ENCODE measurements at places on chromosomes 7 and 10. TPM values are rescaled to one million over a fixed set of nuclear protein-coding genes. Genes with fewer than 3 reads are reported as not detected.
A peak's percentile ranks its signal among the peaks of the same experiment; 100 is the strongest.

MSMB gene
- total RNA-seq: not detected

CYP3A7 gene
- not detected for total RNA-seq

TAC1 gene
- total RNA-seq: not detected

RELN gene
- 15.8 TPM for total RNA-seq

LCOR gene
- total RNA-seq: 10.5 TPM

MRPL43 gene
- total RNA-seq: 81.0 TPM

HOXA1 gene
- 1.4 TPM for total RNA-seq

FGFR2 gene
- 0.17 TPM for total RNA-seq

HERPUD2 gene
- 11.5 TPM for total RNA-seq

- H3K4me1 ChIP-seq: peaks cover 66% of the 10 kb centered on the region
- peak; percentile 93 for DNase-seq
- peak overlapping the region; percentile 75 for H3K27ac ChIP-seq
- H3K27me3 ChIP-seq: no peaks in the 10 kb centered on the region
- no peaks in the 10 kb centered on the region for H3K36me3 ChIP-seq
These were observed 37.1 kb downstream of the CCDC71L start for GRCh38 chr7:106623853-106624252.

GRCh38 chr7:157495594-157495993 is 158.8 kb downstream of the DNAJB6 start:
- no peak overlapping the region for H3K27ac ChIP-seq
- H3K36me3 ChIP-seq: peaks cover 4% of the 10 kb centered on the region
- no peak overlapping the region for H3K4me3 ChIP-seq

- no peaks in the 10 kb centered on the region for H3K27me3 ChIP-seq
- H3K36me3 ChIP-seq: no peaks in the 10 kb centered on the region
- DNase-seq: no peak
- H3K4me3 ChIP-seq: no peak overlapping the region
- no peak overlapping the region for H3K27ac ChIP-seq
- no peaks in the 10 kb centered on the region for H3K4me1 ChIP-seq
These were observed 34.5 kb upstream of the AQP1 start for GRCh38 chr7:30877015-30877769.

DNA sequence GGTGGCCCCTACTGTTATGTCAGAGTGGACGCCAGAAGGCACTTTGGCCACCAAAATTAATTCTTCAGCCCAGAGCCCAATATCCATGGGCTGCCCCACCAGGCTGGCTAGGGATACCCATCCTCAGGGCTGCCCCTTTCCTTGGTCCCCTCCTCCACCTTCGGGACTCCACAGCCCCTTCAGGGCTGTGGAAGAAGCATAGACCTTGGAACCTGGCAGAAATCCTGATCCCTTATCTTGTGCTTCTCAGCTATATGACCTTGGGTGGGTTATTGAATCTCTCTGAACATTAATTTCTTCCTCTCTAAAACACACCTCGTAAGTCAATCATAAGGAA is 499 bp upstream of the TMUB1 start:
- H3K4me3 ChIP-seq: peak overlapping the region; percentile 91
- H3K27me3 ChIP-seq: no peaks in the 10 kb centered on the region
- peaks cover 52% of the 10 kb centered on the region for H3K4me1 ChIP-seq

GRCh38 chr7:5689118-5689517 is 92.3 kb downstream of the RNF216 start:
- no peaks in the 10 kb centered on the region for H3K27me3 ChIP-seq
- DNase-seq: no peak
- H3K27ac ChIP-seq: 0 out of 2 replicates have a peak overlapping the region, but pooled peaks have one; percentile 14
- H3K4me3 ChIP-seq: no peak overlapping the region
- H3K4me1 ChIP-seq: peaks cover 46% of the 10 kb centered on the region

GRCh38 chr10:33215154-33215553 is 119.3 kb downstream of the NRP1 start:
- H3K27me3 ChIP-seq: no peaks in the 10 kb centered on the region
- peaks cover 51% of the 10 kb centered on the region for H3K4me1 ChIP-seq
- no peak overlapping the region for H3K4me3 ChIP-seq
- peak; percentile 66 for DNase-seq
- peaks cover 79% of the 10 kb centered on the region for H3K36me3 ChIP-seq

DNA sequence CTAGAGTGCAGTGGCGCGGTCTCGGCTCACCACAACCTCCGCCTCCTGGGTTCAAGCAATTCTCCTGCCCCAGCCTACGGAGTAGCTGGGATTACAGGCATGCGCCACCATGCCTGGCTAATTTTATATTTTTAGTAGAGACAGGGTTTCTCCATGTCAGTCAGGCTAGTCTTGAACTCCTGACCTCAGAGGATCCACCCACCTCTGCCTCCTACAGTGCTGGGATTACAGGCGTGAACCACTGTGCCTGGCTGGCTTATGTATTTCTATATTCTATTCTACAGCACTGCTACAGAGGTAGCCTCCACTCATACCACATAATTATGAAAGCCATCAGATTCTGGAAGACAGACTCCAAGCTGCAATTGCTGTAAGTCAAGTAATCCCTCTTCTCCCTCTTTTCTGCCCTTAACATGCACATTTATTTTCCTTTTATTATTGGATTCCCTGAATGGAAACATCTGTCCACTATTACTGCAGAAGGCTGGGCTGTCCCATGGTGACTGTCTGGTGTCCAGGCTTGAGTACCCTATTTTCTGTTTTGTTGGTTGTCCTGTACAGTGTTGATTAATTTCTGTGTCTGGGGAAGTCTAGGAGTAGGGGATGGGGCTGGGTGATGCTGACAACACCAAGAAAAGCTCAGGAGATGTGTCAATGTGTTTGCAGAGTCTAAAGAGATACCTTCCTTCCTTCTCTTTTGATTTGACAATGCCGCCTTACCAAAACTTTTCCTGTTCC is 5.8 kb upstream of the ZNF487 start:
- H3K4me1 ChIP-seq: peaks cover 5% of the 10 kb centered on the region
- H3K27ac ChIP-seq: no peak overlapping the region
- no peaks in the 10 kb centered on the region for H3K27me3 ChIP-seq
- no peak for DNase-seq
- H3K4me3 ChIP-seq: no peak overlapping the region

GRCh38 chr10:121082984-121083383 is 231.8 kb downstream of the WDR11 start:
- H3K27me3 ChIP-seq: peaks cover 65% of the 10 kb centered on the region
- H3K36me3 ChIP-seq: no peaks in the 10 kb centered on the region
- H3K4me1 ChIP-seq: no peaks in the 10 kb centered on the region
- H3K27ac ChIP-seq: no peak overlapping the region
- no peak overlapping the region for H3K4me3 ChIP-seq
- DNase-seq: no peak

- H3K4me3 ChIP-seq: no peak overlapping the region
- H3K27ac ChIP-seq: no peak overlapping the region
- H3K27me3 ChIP-seq: no peaks in the 10 kb centered on the region
- no peak for DNase-seq
These were observed 106.6 kb downstream of the ACTR3B start for GRCh38 chr7:152866125-152866524.

DNA sequence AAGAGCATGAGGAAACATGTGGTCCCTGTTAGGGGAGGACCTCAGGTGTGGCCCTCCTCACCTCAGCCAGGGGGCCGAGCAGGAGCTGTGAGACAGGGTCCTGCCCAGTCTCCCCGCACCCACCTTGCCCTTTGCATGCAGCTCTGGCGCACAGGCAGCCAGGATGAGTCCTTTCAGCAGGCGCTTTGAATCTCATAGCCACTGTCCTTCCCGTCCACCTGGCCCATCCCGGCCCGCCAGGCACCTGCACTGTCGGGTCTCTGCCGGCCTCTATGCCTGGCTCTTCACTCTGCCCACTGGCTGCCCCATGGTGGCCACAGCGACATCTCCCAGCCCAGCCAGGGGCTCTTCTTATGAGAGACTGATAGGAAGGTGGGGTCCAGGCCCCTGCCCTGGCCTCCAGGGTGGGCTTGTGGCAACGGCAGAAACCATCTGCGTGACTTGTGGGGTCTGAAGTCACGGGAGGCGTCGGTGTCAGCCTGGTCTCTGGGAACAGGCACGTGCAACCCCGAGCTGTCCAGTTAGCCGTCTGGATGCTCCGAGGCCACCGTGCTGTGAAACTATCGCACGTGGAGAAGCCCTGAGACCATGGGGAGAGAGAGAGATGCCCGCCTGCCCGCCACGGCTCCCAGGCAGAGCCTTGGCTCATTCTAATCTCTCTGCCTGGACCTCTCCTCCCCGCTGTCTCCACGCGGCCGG is 37.4 kb downstream of the FOXL3 start:
- H3K4me3 ChIP-seq: no peak overlapping the region
- no peak for DNase-seq

DNA sequence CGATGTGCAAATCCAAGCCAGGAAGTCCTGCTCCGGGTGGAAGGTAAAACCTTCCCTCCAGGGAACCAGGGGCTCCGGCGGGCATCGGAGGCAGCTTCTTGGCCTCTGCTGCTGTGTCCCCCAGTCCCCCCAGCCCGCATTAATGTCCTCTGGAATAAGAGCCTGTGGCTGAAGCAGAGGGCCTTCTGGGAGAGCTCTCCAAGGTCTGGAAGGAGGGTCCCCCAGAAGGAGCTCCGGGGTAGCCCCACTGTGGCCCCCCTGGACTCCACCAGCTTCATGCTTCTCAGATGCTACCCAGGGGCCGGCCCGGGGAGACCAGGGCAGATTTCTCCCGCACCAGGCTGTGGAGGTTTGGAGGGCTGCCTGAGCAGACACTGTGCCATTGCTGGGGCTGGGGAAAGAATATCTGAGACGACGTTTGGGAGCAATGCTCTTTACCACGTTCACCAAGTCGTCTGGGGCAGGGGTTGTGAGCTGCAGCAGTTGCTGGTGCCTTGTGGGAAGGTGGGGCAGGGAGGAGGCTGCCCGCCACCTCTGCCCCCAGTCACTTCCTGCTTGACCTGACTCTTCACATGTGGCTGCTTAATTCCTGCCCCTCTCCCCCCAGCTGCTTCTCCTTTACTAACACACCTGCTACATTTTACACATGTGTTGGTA is 8.3 kb downstream of the ZNF853 start:
- no peaks in the 10 kb centered on the region for H3K27me3 ChIP-seq
- DNase-seq: no peak
- H3K27ac ChIP-seq: no peak overlapping the region
- no peaks in the 10 kb centered on the region for H3K4me1 ChIP-seq

- peak; percentile 83 for DNase-seq
- peaks cover 13% of the 10 kb centered on the region for H3K4me1 ChIP-seq
- H3K27ac ChIP-seq: peak overlapping the region; percentile 58
These were observed 50.6 kb upstream of the DUSP5 start for GRCh38 chr10:110446954-110447608.

GRCh38 chr7:25448301-25448700 is 220.0 kb upstream of the NPVF start:
- no peaks in the 10 kb centered on the region for H3K4me1 ChIP-seq
- 0 out of 2 replicates have a peak, but pooled peaks cover under 1% of the 10 kb centered on the region for H3K27me3 ChIP-seq
- H3K4me3 ChIP-seq: no peak overlapping the region
- DNase-seq: no peak

- H3K4me3 ChIP-seq: peak overlapping the region; percentile 62
- peak; percentile 89 for DNase-seq
- H3K27me3 ChIP-seq: no peaks in the 10 kb centered on the region
- peaks cover 75% of the 10 kb centered on the region for H3K4me1 ChIP-seq
- H3K36me3 ChIP-seq: peaks cover 3% of the 10 kb centered on the region
- peak overlapping the region; percentile 98 for H3K27ac ChIP-seq
These were observed 48.6 kb downstream of the MALSU1 start for GRCh38 chr7:23347682-23348180.

GRCh38 chr10:73892310-73893030 is 18.1 kb upstream of the CAMK2G start:
- H3K27ac ChIP-seq: peak overlapping the region; percentile 60
- H3K4me3 ChIP-seq: no peak overlapping the region
- DNase-seq: peak; percentile 99
- no peaks in the 10 kb centered on the region for H3K36me3 ChIP-seq
- no peaks in the 10 kb centered on the region for H3K27me3 ChIP-seq

GRCh38 chr10:132193907-132194552 is 7.3 kb downstream of the DPYSL4 start:
- H3K4me3 ChIP-seq: no peak overlapping the region
- no peaks in the 10 kb centered on the region for H3K27me3 ChIP-seq
- H3K4me1 ChIP-seq: no peaks in the 10 kb centered on the region

DNA sequence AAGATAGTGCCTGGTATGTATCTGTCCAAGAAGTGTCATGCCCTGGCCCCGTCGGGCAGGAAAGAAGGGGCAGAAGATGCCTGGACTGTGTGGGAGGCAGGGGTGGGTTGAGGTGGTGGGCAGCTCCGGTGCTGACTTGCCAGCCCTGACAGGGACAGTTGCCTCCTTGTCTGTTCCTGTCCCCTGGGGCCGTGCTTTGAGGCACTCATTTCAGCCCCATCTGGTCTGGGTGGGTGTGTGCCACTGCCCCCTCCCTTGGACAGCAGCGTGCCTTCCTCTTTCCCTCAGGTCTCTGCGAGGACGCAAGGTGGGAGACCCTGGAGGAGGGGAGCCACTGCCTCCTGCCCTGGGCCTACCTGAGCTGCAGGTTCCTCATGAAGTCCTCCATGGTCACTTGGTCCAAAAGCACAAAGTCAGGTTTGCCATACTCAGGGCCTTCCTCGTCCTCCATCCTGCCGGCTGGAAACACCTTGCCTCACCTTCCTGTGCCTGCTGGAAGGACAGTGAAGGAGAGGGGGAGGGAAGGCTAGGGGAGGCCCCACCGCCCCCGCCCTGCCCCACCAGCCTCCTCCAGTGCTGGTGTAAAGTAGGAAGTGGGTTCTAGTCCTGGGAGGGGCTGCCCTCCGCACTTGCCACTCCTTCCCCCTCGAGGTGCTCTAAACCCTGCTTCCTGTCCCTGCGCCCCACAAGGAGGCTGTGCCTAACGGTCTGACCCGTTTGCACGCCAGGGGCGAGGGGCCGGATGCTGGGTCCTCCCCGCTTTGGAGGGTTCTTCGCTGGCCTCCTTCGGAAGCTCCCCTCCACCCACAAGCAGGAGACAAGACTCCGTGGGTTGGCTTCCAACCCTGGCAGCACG is at the start of gene MYO1G:
TSS of gene MYO1G (minus strand) at position 505 of the 856 bp plus-strand sequence. CDS start at position 451, 54 bp downstream.
- no peaks in the 10 kb centered on the region for H3K4me1 ChIP-seq
- H3K27ac ChIP-seq: no peak within 1 kb of the TSS
- H3K27me3 ChIP-seq: no peaks in the 10 kb centered on the region

DNA sequence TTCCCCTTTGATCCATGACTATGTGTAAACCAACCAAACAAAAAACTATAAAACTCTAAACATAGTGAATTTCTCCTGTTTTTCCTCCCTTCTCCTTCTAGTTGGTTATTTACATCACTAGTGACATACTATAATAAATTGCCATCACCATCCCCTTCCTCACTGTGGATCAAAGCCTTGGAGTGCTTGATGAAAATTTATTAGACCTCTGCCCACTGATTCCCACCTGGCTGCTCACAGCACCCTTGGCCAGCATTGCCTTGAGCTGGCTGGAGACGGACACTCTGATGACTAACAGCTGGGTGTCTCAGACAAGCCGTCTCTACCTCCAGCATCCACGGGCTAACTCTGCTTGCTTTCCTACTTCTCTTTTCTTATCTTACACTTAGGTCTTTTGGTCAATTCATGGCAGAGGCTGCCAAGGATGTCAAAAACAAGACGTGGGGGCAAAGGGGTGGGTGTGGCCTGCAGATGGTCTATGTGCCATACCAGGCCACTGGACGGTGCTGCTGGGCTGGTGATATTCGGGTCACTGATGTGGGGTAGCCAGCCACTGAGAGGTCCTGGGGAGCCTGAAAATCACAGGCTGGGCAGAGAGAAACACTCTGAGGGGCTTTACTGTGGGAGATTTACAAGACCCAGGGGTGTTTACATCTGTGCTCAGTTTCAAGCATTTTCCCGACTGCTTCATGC is 207.8 kb downstream of the TAX1BP1 start:
- no peak for DNase-seq
- no peak overlapping the region for H3K4me3 ChIP-seq
- H3K36me3 ChIP-seq: no peaks in the 10 kb centered on the region
- H3K27me3 ChIP-seq: no peaks in the 10 kb centered on the region
- H3K27ac ChIP-seq: no peak overlapping the region
